ENCODE measurements at places on chromosomes 5 and 9. TPM values are rescaled to one million over a fixed set of nuclear protein-coding genes. Genes with fewer than 3 reads are reported as not detected.

Gene KLHL3
- 16.8 TPM for total RNA-seq

Gene IL13
- not detected for total RNA-seq

Gene GNA14
- 0.21 TPM for total RNA-seq

Gene PTBP3
- 15.5 TPM for total RNA-seq

Gene RMND5B
- 58.8 TPM for total RNA-seq

- DNase-seq, result no peak
These were observed 20.5 kb downstream of the MVB12B start for GRCh38 chr9:126347093-126347492.

DNA sequence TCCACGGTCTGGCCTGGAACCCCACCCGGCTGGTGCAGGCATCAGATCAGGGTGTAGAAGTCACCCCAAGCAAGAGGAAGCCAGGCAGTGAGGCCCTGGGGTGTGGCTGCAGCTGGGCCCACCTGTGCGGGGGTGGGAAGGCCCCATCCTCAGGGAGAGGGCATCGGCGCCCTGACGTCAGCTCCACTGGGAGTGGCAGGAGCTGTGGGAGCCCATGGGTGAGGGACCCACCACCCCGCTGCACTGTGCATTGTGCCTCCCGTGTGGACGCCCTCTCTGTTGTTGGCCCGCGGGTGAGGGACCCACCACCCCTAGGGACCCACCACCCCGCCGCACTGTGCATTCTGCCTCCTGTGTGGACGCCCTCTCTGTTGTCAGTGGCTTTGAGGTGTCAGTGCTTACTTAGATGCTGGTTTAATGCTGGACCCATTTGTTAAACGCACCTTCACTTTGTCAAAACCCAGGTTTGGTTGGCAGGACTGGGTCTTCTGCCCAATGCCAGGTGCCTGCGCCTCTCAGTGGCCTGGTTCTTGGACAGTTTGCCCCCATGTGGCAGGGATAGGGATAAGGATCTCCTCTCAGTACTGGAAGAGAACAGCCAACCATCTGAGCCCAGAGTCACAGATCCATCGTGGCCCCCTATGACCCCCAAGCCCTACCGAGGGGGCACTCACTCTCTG lies 6.9 kb upstream of the EXOC3 start:
- DNase-seq, result peak; percentile 25
